ENCODE measurements at places on chromosomes 12 and 14.

- H3K36me3 ChIP-seq, result no peaks in the 10 kb centered on the region
- no peaks in the 10 kb centered on the region for H3K27me3 ChIP-seq
- DNase-seq, result no peak
- H3K4me3 ChIP-seq, result no peak overlapping the region
- H3K4me1 ChIP-seq, result no peaks in the 10 kb centered on the region
Observed at GRCh38 chr14:28902930-28903329, 136.3 kb downstream of the FOXG1 start.

DNA sequence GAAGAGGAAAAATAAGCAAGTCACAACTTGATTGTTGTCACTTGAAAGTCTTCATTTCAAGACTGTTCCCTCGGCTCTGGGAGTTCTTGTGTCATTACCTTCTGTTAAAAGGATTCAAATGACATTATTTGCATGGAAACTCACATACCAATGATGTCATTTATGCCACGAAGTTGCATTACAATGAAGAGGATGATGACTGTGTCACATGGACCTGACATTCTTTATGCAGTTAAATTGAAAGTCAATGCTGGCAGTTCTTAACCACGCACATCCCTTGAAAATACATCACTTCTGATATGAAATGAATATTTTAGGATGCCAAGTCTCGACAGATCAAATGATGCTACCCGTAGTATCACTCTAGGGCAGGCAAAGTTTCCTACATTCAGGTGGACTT is 1069.5 kb downstream of the VRK1 start:
- no peak overlapping the region for H3K4me3 ChIP-seq
- H3K27ac ChIP-seq, result no peak overlapping the region
- no peaks in the 10 kb centered on the region for H3K4me1 ChIP-seq
- no peak for DNase-seq

DNA sequence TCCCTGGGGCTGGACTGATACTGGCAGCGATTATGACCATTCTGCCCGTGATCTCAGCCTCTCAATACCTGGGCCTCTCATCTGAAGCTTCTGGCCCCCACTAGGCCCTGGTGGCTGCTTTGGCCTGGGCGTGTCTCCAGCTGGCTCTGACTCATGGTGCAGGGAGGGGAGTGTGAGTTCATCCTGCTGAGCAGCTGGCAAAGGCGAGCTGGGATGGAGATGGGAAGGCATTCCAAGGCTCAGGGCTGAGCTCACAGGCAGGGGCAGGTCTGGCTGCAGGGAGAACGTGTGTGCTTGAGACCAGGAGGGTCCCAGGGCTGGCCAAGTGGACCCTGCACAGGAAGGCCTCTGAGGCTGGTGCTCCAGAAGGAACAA is 221.8 kb downstream of the TMEM121 start:
- H3K36me3 ChIP-seq, result no peaks in the 10 kb centered on the region
- DNase-seq, result no peak

DNA sequence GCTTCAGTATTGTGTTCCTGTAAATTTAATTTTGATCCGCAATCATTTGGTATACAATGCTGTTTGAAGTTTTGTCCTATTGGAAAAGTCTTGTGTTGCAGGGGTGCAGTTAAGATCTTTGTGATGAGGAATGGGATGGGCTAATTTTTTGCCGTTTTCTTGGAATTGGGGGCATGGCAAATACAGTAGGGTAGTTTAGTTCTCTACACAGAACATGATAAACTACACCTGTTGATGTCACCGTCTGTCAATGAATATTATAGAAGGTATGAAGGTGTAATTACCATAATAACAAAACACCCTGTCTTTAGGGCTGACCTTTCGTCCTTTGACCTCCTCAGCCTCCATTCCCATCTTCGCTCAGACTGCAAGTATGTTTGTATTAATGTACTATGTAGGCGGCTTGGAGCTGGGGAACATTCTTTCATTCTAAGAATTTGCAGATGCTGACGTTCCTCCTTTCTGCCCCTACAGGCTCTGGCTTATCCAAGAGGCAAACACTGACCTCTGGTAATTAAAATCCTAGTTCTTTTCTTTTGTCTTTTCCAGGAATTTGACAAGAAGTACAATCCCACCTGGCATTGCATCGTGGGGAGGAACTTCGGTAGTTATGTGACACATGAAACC is 1.7 kb downstream of the DYNLL1 start:
- H3K27me3 ChIP-seq, result no peaks in the 10 kb centered on the region
- DNase-seq, result no peak
- no peak overlapping the region for H3K27ac ChIP-seq
- H3K4me3 ChIP-seq, result peak overlapping the region; percentile 96
- no peaks in the 10 kb centered on the region for H3K4me1 ChIP-seq
- peaks cover 34% of the 10 kb centered on the region for H3K36me3 ChIP-seq

DNA sequence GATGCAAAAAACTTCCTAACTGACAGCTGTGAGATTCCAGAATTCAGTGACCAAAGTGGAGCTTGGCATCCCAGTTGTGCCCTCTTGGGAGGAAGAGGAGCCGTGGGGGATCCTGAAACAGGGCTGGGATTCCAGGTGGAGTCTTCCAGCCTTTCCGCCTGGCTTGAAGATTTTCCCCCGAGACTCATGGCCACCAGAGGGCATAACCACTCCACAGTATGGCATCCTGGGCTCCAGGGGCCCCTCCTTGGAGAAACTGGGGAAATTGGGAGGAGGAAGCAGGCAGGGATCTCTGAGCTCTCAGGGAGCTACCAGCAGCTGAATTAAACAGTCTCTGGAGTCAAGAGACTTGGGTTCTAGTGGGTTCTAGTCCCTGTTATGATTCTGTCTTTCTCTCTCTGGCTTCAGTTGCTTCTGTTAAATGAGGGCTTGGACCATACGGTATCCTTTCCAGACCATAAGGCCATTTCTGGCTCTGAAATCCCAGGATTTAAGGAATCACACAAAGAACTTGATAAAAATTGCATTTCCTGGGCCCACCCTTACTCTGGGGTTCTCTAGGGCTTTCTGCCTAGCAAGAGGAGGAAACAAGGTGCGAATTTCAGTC is 2.6 kb upstream of the TAMALIN start:
- no peak overlapping the region for H3K4me3 ChIP-seq
- H3K36me3 ChIP-seq, result peaks cover 3% of the 10 kb centered on the region
- H3K4me1 ChIP-seq, result peaks cover 22% of the 10 kb centered on the region

DNA sequence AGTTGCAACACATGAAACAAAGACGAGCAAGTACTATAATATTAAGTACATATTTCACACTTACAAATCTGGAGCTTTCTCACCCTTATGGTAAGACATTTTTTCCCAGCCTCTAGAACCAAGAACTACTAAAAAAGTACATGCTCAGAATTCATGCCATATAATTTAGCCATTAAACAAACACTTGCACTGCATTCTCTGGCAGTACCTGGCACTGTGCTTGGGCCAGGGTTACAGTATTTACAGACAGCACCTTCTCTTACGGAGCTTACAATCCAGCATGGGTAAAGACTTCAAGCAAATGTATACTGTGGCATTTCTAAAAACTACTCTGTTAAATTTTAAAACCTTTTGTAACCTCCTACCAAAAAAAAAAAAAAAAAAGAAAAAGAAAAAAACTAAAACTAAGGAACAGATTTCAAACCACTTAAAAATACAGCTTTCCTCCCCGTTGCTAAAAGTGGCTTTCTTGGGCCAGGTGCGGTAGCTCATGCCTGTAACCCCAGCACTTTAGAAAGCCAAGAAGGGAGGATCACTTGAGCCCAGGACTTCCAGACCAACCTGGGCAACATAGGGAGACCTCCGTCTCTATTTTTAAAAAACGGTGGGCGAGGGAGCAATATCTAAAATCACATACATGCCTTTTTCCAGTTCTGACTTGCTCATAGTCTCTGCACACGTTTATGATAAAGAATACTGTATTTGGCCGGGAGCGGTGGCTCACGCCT is 956 bp downstream of the GNPTAB start:
- H3K27me3 ChIP-seq, result no peaks in the 10 kb centered on the region
- no peak overlapping the region for H3K27ac ChIP-seq
- no peaks in the 10 kb centered on the region for H3K36me3 ChIP-seq
- DNase-seq, result peak; percentile 25
- H3K4me1 ChIP-seq, result no peaks in the 10 kb centered on the region

- no peak overlapping the region for H3K4me3 ChIP-seq
- H3K4me1 ChIP-seq, result no peaks in the 10 kb centered on the region
- no peaks in the 10 kb centered on the region for H3K27me3 ChIP-seq
- no peak for DNase-seq
Observed at GRCh38 chr12:76449993-76450392, 101.8 kb upstream of the BBS10 start.

GRCh38 chr12:112532106-112532505 is 113.4 kb downstream of the PTPN11 start:
- no peaks in the 10 kb centered on the region for H3K4me1 ChIP-seq
- H3K36me3 ChIP-seq, result no peaks in the 10 kb centered on the region
- DNase-seq, result no peak

GRCh38 chr12:124130691-124131591 is 157.9 kb downstream of the ZNF664 start:
- H3K27me3 ChIP-seq, result no peaks in the 10 kb centered on the region
- DNase-seq, result peak; percentile 15
- H3K4me3 ChIP-seq, result no peak overlapping the region
- H3K4me1 ChIP-seq, result peaks cover 3% of the 10 kb centered on the region
- H3K27ac ChIP-seq, result no peak overlapping the region
- H3K36me3 ChIP-seq, result no peaks in the 10 kb centered on the region

GRCh38 chr12:45509621-45510020 is 219.9 kb upstream of the ARID2 start:
- H3K36me3 ChIP-seq, result no peaks in the 10 kb centered on the region
- DNase-seq, result no peak
- H3K27me3 ChIP-seq, result no peaks in the 10 kb centered on the region
- H3K4me1 ChIP-seq, result no peaks in the 10 kb centered on the region

- no peaks in the 10 kb centered on the region for H3K4me1 ChIP-seq
- no peak overlapping the region for H3K4me3 ChIP-seq
- DNase-seq, result no peak
- H3K27me3 ChIP-seq, result peaks cover 8% of the 10 kb centered on the region
Observed at GRCh38 chr12:111320258-111321050, 48.4 kb downstream of the PHETA1 start.

GRCh38 chr14:54278087-54278486 is 118.7 kb upstream of the CDKN3 start:
- H3K27me3 ChIP-seq, result peaks cover 13% of the 10 kb centered on the region
- no peaks in the 10 kb centered on the region for H3K4me1 ChIP-seq
- DNase-seq, result no peak
- H3K36me3 ChIP-seq, result no peaks in the 10 kb centered on the region
- H3K27ac ChIP-seq, result no peak overlapping the region

GRCh38 chr14:45290547-45290946 is 37.5 kb upstream of the MIS18BP1 start:
- DNase-seq, result no peak
- no peaks in the 10 kb centered on the region for H3K36me3 ChIP-seq
- H3K4me1 ChIP-seq, result no peaks in the 10 kb centered on the region
- no peaks in the 10 kb centered on the region for H3K27me3 ChIP-seq

DNA sequence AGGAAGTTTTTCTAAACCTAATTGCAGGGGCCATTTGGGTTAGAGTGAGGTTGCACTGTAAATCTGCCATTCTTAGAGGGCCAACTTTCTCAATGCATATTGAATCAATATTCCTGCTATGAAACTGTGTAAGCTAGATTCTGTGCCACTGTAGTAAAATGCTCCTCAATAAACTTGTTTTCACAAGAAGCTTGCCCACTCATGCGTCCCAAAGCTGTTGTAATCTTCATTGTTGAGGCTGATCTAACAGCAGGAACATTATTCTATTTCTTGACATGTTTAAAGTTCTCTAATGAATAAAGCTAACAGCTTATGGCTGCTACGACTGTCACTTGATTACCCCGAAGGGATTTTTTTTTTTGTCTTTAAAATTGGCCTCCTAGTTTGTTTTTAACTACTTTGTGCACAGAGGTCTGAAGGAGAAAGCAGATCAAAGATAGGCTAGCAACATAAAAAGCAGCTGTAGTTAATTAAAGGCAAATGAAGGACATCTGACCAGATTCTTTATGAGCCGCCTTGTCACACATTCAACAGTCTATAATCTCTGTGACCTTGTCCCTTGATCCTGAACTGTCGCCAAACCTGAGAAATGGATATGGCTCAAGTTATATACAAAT is 243.7 kb downstream of the PAX9 start:
- H3K4me1 ChIP-seq, result no peaks in the 10 kb centered on the region
- no peak overlapping the region for H3K27ac ChIP-seq
- DNase-seq, result no peak
- H3K4me3 ChIP-seq, result no peak overlapping the region

GRCh38 chr12:107845980-107846659 is 71.6 kb downstream of the ASCL4 start:
- H3K4me3 ChIP-seq, result no peak overlapping the region
- peaks cover 16% of the 10 kb centered on the region for H3K4me1 ChIP-seq
- no peak overlapping the region for H3K27ac ChIP-seq
- peaks cover 57% of the 10 kb centered on the region for H3K27me3 ChIP-seq
- H3K36me3 ChIP-seq, result no peaks in the 10 kb centered on the region

- DNase-seq, result no peak
- no peak overlapping the region for H3K4me3 ChIP-seq
- H3K27me3 ChIP-seq, result peaks cover 3% of the 10 kb centered on the region
- H3K4me1 ChIP-seq, result no peaks in the 10 kb centered on the region
- H3K36me3 ChIP-seq, result no peaks in the 10 kb centered on the region
- no peak overlapping the region for H3K27ac ChIP-seq
Observed at GRCh38 chr14:91674911-91675310, 57.0 kb downstream of the CATSPERB start.

DNA sequence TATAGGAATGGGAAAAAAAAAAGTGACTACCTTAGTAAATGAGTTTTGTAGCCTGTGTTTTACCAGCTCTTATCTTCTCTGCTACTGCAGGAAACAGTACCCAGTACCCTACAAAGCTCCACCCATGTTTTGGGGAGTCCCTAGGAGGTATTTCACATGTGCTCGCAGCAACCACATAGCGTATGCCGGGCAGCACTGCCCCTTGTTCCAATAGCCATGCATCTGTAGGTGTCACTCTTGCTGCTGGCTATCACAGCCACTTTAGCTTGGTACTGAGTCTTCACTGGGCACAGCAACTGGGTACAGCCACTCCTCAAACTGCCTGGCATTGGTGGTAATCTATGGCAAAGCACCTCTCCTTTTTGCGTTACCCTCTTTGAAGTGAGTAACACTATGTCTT is 2.0 kb upstream of the MDM1 start:
- no peak for DNase-seq
- H3K27me3 ChIP-seq, result peaks cover 5% of the 10 kb centered on the region
- H3K27ac ChIP-seq, result no peak overlapping the region

GRCh38 chr14:65263177-65263788 is 149.2 kb upstream of the FUT8 start:
- no peaks in the 10 kb centered on the region for H3K27me3 ChIP-seq
- no peaks in the 10 kb centered on the region for H3K36me3 ChIP-seq
- H3K27ac ChIP-seq, result no peak overlapping the region
- H3K4me1 ChIP-seq, result peaks cover 3% of the 10 kb centered on the region
- H3K4me3 ChIP-seq, result no peak overlapping the region

Measured in mesenchymal stem cell (in vitro differentiated cells and primary cell).